Omental fat pad (tissue), 4 donors: ENCODE measurements at places on chromosomes 11 and 22.

DNA sequence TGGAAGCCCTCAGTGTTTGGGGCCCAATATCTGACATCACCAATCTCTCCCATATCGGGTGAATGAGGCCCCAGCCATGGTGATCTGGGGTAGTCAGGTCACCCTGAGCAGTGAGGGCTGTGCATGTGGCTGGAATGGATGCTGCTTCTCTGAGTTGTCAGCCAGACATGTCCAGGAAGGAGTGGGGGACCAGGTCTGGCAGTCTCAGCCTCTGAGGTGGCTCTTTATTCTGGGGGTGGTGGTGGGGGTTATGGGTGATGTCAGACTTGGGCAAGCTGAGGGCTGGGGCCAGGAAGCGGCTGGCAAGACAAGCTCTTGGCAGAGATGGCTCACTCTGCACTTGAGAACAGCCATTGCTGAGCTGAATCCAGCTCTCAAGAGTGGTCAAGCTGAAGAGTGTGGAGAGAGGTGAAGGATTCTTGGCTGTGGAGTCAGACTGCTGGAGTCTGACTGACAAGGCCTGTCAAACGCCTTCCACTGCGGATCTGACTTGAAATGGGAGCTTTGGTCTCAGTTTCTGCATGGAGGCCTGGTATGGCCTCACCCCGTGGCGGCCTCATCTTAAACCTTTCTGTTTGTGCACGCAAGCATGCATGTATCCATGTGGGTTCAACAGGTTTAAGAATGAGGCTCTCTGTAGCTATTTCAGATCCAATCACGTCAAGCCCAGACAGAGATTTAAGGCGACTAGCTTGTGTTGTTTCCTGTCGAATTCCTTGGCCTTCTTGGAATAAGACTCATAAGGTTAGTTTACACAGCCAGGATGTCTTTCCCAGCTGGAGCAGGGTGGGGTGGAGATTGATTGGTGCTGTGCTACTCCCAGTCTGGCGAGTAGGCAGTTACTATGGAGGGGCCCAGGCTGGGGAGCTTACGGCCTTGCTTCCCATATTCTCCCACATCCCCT lies 83.9 kb upstream of the TIMP3 start:
- no peak for DNase-seq

- DNase-seq, result no peak
Observed at GRCh38 chr22:49950396-49950994, 10.1 kb upstream of the PIM3 start.

DNA sequence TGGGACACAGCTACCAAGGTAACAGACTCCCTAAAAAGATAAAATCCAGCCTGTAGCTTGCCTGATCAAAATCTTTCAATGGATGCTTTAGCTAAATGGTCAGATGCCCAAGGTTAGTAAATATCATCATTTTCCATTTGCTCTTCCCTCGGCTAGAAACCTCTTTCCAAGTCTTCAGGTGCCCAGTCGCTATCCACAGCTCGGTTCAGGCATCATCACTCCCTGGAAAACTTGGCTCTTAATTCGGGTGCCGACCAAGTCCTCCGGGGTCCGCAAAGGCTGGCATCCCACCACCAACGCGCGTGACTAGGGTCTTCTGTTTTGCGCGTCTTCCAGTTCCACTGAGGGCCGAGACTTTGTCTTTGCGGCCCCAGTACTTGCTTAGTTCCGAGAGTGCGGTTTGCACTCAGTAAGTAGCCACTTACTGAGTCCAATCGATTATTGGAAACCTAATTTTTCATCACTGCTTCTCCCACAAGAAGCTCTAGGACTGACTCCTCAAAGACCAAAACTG lies 44.3 kb downstream of the OR4D9 start:
- DNase-seq, result no peak

DNA sequence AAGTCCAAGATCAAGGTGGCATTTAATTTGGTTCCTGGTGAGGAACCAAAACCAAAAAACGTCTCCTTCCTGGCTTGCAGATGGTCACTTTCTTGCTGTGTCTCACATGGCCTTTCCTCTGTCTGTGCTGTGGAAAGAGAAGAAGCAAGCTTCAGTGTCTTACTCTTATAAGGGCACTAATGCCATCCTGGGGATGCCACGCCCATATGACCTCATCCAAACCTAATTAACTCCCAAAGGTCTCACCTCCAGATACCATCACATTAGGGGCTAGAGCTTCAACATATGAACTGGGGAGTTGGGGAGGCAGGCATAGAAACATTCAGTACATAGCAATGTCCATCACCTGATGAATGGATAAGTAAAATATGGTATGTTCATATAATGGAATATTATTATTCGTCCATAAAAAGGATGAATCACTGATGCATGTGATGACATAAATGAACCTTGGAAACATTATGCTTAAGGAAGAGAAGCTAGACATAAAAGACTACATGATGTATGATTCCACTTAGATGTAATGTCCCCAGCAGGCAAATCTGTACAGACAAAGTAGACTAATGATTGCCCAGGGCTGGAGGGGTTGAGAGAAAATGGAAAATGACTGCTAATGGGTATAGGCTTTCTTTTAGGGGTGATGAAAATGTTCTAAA lies 78.6 kb upstream of the B3GNT6 start:
- DNase-seq, result no peak

DNA sequence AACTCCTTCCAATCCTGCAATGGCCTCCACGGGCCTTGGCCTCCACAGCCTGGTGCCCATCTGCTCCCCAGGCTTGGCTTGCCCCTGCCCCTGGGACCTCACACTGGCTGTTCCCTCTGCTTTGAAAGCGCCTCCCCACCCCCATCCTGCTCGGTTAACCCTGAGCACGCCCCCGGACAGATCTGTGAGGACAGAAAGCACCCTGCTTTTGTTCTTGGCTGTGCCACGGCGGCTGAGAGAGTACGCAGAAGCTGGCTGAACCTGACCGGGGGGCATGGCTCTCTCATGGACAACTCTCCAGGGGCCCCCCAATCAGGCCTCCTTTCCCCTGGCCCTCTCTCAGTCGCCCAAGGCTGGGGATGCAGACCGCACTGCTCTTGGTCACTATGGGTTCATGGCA lies 20.2 kb upstream of the RASL10A start:
- DNase-seq, result no peak

- no peak for DNase-seq
Observed at GRCh38 chr22:26127556-26127955, 41.7 kb upstream of the SEZ6L start.

DNA sequence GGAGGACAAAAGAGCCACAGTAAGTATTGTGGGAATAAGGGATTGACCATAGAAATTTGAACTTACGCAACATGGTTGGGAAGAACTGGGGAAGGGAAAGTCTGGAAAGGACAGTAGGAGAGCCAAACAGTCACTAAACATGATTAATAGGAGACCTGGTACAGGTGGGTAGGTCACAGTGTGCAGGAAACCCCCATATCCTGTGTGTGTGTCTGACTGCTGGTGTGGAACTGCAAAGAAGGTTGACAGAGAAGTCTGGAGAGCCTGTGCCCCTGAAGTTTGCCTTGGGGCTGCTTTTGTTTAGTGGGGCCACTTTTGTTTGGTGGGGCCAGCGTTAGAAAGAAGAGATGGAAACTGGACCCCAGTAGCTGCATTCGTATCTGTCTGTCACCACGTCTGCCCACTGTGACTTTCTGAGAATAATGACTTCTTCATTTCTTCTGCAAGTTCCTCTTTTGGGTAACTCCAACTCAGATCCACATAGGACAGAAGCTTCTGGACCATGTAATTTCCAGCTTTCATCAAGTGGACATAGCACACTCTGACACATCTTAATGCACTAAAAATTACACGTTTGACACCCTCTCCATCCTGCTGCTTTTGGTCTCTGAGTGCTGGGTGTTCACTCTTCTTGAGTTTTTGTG lies 126.8 kb upstream of the RAG2 start:
- DNase-seq, result no peak

- DNase-seq, result no peak
Observed at GRCh38 chr22:39435616-39436015, 21.2 kb upstream of the MGAT3 start.

GRCh38 chr11:118922745-118923627 lies 2.7 kb downstream of the BCL9L start:
- DNase-seq, result no peak

GRCh38 chr11:132674151-132674550 lies 858.1 kb downstream of the OPCML start:
- no peak for DNase-seq

GRCh38 chr11:44190883-44191230 lies 95.4 kb downstream of the EXT2 start:
- DNase-seq, result no peak

DNA sequence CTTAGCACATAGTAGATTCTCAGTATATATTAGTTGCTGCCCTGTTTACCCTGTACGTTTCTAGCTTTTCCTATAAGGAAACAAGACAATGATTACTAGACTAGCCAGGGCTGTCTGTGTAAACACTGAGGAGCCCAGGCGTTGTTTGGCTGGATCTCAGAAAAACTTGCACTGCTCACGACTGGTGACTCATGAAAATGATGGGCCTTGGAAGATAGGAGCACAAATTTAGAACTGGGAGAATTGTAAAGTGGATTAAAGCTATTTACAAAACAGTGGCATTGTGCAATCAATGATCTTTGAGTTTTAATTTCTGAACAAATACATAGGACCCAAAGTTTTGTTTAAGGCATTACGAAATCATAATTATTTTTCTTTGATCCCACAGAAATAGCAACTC lies 276.9 kb downstream of the FAM76B start:
- no peak for DNase-seq

GRCh38 chr11:116918925-116919655 lies 81.7 kb upstream of the APOA1 start:
- no peak for DNase-seq

- no peak for DNase-seq
Observed at GRCh38 chr11:57639321-57640067, 10.2 kb downstream of the YPEL4 start.

DNA sequence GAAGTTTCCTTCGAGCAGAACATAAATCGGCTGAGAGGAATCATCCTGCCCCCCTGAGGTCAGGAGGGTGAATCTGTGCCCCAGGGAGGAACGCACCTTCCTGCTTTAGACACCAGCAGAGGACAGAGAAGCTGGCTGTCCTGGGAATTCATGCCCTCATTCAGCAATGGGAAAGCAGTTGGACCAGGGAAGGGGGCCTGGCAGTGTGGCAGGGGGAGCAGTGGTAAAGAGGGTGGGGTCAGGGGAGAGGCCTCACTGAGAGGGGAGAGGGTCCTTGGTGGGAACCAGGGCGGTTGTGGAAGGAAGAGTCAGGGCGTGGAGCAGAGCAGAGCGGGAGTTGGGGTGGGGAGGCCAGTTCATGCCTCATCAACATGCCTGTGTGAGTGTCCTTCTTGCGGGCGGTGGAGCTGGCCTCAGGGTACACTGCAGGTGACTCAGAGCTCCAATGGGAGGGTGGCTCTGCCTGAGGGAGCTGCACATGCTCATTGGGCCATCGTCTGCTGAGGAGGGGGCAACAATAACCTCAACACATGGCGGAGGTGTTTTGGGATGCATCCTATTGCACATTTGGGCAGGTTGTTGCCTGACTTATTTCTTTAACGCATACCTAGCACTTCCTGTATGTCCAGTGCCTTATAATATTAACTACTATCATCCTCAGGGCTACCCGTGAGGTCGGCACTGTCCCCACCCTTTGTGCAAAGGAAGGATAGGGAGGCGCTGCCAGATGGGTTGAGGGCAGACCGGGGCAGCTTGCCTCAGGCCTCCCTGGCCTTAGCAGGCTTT lies 23.2 kb downstream of the MED15 start:
- DNase-seq, result no peak

- DNase-seq, result no peak
Observed at GRCh38 chr22:46867106-46867505, 104.7 kb downstream of the TBC1D22A start.

- DNase-seq, result no peak
Observed at GRCh38 chr22:32634421-32634981, 159.9 kb downstream of the FBXO7 start.

DNA sequence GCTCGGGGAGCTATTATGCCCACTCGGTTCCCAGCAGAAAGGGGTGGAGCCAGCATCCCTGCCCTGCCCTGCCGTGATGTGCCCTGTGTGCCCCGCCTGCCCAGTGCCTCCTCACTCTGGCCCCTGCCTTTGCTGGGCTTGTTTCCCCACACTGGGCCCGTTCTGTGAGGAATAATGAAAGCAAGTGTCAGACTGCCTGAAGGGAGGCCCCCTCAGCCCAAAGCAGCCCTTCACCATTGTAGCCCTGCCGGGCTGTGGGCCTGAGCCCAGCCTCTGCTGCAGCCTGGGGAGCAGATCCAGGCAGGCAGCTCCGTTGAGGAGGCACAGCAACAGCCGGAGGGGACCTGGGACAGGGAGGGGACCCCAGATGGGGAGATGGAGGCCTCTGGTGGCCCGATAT lies 20.2 kb upstream of the NEFH start:
- DNase-seq, result no peak

DNA sequence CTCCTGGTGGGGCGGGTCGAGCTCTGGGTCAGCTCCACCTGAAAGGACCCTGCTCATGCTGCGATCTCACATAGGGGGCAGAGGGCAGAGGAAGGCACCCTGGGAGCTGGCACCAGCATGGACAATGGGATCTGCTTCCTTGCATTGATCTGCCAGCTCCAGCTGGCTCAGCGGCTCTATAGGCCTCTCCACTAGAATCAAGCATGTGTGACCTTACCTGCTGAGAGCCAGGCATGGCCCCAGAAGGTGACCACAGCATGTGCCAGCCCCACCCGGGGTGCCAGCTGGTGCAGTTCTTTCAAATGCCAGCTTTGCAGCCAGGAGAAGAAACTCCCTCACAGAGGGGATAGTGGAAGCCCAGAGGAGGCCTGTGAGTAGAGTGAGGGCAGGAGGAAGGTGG lies 22.0 kb upstream of the KLHL35 start:
- no peak for DNase-seq

GRCh38 chr11:46242041-46242951 lies 35.2 kb upstream of the CREB3L1 start:
- no peak for DNase-seq
